ENCODE measurements at places on chromosomes 5 and 9. TPM values are rescaled to one million over a fixed set of nuclear protein-coding genes. Genes with fewer than 3 reads are reported as not detected.
A peak's percentile ranks its signal among the peaks of the same experiment; 100 is the strongest.

PCDHGB4 gene
- 3.8 TPM for total RNA-seq

- no peak for DNase-seq
- H3K27me3 ChIP-seq = no peaks in the 10 kb centered on the region
- no peak overlapping the region for H3K27ac ChIP-seq
These were observed 46.6 kb downstream of the ATG10 start for GRCh38 chr5:82018462-82018861.

- H3K27me3 ChIP-seq = no peaks in the 10 kb centered on the region
- no peak overlapping the region for H3K4me3 ChIP-seq
- no peak overlapping the region for H3K27ac ChIP-seq
- DNase-seq = no peak
These were observed 389.1 kb downstream of the GADD45G start for GRCh38 chr9:89993678-89994630.

DNA sequence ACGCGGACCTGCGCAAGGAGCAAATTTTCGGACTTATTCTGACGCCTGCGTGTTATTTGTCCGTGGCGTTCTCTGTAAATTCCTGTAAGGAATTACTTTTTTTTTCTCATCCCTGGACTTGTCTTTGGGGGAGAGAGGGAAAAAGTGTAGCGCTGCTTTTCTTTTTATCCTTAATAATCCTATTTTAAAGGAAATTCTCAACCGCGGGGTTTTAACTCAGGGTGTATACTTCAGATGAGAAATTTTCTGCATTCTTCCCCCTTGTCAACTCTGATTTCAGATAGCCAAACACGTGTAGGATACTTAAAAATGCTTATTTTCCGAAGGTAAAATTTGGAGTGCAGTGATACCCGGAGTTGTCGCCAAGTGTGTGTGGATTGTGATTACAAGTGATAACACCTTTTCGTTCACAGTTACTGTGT lies 853 bp downstream of the DCP2 start:
- peaks cover 2% of the 10 kb centered on the region for H3K36me3 ChIP-seq
- H3K4me3 ChIP-seq = peak overlapping the region; percentile 98
- peaks cover 3% of the 10 kb centered on the region for H3K4me1 ChIP-seq

GRCh38 chr9:5720151-5720550 lies 91.2 kb downstream of the RIC1 start:
- H3K4me3 ChIP-seq = no peak overlapping the region
- peaks cover 56% of the 10 kb centered on the region for H3K36me3 ChIP-seq
- no peak overlapping the region for H3K27ac ChIP-seq
- DNase-seq = no peak
- no peaks in the 10 kb centered on the region for H3K27me3 ChIP-seq

Data from H9 (cell line).